ENCODE measurements at places on chromosomes 12 and 14.

DNA sequence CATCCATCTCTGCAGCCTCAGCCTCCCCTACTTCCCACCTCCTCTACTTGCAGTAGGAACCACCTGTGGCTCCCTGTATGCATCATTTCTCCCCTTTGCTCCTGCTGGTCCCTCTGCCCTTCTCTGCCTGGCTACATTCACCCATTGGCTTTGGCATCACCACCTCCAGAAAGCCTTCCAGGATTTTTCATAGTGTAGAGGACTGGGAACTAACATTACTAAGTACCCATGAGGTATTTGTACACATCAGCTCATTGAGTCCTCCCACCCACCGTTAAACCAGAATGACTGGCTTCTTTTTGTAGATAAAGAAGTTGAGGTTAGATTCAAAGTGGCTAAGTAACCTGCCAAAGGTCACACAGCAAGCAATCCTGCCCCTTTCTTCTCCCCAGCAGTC, 17.1 kb downstream of the SYNE3 start:
- no peak for DNase-seq

GRCh38 chr12:70733385-70733784, 96.2 kb upstream of the PTPRB start:
- no peak for DNase-seq

DNA sequence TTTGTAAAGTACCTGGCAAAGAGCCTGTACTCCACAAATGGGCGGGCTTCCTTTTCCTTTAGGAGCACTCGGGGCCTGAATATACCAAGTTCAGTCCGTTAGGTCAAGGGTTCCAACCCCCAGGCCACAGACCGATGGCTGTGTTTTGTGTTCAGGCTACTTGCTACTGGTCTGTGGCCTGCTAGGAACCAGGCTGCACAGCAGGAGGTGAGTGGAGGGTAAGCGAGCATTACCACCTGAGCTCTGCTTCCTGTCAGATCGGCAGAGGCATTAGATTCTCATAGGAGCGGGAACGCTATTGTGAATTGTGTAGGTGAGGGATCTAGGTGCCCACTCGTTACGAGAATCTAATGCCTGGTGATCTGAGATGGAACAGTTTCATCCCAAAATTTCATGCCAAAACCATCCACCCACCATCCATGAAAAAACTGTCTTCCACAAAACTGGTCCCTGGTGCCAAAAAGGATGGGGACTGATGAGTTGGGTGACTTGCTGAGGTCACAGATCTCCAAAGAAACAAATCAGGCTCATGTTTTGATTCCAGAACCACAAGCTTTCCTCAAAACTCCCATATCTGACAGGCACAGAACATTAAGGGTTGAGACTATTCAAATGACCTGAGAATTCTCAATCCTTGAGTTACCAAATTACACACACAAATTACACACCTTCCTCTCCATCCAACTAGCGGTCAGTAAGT, 4.2 kb downstream of the CSRP2 start:
- DNase-seq, result no peak

DNA sequence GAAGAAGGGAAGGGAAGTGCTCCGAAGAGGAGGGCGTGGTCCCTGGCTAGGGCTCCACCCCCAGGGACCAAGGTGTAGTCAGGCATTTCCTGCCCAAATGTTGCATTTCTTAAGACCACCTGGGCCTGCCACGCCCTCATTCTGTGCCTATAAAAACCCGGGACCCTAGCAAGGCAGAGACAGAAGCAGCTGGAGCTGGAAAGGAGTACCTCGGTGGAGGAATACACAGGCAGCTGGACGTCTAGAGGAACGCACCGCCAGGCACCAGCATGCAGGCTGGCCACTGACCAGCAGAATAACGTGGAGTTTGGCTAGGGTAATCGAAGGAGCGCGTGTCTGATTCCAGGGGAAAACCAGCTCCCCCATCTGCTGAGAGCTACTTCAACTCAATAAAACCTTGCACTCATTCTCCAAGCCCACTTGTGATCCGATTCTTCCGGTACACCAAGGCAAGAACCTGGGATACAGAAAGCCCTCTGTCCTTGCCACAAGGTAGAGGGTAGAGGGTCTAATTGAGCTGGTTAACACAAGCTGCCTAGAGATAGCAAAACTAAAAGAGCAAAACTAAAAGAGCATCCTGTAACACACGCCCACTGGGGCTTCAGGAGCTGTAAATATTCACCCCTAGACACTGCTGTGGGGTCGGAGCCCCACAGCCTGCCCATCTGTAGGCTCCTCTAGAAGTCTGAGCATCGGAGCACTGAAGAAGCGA, 21.0 kb downstream of the CFL2 start:
- DNase-seq, result no peak

GRCh38 chr12:68122236-68122920, 37.2 kb downstream of the IFNG start:
- no peak for DNase-seq

DNA sequence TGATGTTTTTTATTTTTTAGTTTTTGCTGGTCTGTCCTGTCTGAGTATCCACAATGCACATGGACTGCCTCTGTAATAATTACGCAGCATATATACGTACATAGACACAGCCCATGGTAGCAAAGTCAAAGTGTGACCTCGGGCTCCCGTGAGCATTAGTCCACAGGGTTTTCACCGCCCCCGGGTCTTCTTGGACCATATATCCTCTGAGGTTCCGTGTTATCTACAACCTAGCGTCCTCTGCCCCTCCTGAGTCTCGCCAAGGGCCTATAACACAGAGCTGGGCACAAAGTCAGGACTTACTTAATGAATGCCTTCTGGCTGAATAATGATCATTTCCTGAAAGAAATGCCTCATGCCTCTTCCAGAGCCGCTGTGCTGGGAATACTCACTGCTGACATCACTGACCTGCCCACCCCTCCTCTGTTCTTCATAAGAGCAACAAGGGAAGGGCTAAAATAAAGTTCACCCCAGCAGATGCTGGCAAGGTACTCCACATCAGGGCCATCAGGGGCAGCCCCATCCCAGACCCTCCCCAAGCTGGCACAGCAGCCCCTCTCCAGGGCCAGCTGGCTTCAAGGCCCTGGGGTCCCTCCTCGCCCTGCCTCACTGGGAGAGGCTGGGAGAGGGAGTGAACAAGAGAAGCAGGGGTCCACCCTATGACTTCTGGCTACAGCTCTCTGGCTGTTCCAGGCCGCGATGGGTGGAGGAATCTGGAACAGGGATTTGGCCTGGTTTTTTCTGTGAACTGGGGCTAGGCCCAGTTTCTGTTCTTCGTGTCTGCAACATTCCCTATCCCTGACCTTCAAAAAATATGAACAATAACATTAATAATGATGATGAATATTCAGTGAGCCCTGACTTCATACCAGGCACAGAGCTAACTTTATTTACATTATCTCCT, 7.9 kb downstream of the HDAC7 start:
- DNase-seq, result no peak

- no peak for DNase-seq
Observed at GRCh38 chr14:54349713-54350112, 47.1 kb upstream of the CDKN3 start.

DNA sequence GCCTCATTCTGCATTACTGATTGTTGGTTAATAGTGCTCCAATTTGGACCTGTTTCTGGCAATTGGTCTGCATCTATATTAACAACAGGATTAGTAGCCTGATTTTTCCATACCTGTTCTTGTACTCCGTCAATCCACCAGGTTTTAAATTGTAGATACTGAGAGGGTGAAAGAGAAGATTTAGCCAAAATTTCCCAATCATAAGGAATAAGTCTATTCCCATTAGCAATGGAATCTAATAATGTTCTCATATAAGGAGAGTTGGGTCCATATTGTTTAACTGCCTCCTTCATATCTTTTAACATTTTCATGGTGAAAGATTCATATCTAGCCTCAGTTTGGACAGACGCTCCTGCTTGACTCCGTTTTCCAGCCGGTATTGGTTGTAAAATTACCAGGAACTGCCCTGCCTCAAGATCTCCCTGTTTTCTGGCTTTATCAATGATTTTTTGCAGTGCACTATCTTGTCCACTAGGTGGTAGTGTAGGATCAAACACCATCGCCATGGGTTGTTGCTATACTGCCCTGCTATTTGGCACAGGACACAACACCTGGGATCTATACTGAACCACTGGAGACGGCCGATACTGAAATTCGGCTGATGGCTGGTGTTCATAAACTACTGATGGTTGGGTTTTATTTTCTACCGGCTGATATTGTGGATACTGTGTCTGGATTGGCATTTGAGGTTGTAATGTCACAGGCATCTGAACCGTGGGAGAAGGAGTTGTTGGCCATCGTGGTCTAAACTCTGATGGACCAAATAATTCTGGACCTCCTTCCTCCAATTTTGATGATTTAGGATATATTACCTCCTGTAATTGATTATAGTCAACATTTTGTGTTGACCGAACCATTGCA, 25.2 kb downstream of the DHRS4L2 start:
- DNase-seq, result no peak

- DNase-seq, result peak; percentile 82
Observed at GRCh38 chr14:22549981-22550673, 38.9 kb downstream of the DAD1 start.

DNA sequence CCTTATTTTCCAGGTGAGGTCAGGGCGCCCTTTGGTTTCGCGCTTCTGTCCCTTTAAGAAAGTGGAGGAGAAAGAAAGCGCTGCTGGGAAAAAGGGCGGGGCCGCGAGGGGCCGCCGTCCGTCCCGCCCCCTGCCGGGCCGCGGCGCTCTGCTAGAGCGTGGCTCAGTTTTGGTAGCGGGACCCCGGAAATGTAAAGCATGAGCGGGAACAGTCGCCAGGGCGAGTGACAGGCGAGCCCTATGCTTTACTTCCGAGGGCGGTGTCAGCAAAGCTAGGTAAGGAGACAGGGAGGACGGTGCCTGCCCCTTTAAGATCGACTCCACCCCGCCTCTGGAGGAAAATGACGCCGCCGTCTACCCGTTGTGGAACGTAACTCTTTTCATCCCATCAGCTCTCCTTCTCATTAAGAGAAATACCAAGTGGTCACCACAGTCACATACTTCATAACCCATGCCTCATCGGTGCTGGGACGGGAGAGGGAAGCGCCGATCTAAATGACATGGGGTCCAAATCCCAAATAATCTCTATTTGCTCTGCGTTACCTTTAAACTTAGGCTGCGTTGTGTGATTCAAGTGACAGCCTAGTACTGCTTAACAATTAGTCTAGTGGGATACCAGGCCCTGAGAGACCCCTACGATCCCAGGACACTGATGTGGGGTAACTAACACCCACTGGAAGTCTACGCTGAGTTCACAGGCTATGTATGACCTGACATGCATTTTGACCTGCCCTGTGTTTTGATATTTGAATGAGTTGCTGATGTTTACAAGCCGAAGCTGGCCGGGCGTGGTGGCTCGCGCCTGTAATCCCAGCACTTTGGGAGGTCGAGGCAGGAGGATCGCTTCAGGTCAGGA, at the start of gene ETFBKMT:
TSS of gene ETFBKMT (plus strand) at position 602 of the 856 bp plus-strand sequence. CDS start 2,266 bp downstream, outside the sequence.
- DNase-seq, result peak; percentile 81

GRCh38 chr12:9750276-9751203, 10.2 kb downstream of the CD69 start:
- DNase-seq, result no peak

DNA sequence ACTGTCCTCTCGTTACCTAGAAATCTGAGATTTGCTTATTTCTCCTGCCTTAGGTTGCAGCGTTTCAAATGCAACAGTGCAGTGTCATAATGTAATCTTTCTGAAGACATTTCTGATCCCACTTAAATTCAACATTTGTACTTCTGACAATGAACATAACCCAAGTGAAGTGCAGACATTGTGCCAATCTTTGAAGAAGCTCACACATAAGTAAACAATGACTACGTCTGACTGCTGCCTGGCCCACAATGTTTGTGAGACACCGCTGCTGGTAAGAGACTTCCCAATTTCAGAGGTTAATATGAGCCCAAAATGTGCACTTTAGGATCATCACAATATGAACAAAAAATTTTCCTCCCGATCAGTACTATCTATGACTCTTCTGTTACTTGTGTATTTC, 84.6 kb upstream of the BCL2L14 start:
- DNase-seq, result no peak

GRCh38 chr14:106187216-106187615, 660.8 kb downstream of the TMEM121 start:
- no peak for DNase-seq

DNA sequence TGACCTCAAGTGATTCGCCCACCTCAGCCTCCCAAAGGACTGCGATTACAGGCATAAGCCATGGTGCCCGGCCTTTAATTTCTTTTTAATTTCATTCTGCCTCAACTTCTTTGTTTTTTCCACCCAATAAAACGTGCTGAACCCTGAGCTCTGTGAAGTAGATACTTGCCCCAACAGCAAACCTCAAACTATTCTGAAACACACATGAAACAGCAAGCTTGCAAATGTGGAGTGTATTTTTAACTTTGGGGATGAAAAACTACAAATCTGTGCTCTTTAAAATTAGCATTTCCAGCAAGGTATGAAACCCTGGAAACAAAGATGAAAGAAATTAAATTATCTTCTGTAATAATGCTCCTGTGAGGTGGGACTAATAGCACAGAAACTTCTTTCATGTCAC, 246.6 kb downstream of the ANO6 start:
- DNase-seq, result no peak

DNA sequence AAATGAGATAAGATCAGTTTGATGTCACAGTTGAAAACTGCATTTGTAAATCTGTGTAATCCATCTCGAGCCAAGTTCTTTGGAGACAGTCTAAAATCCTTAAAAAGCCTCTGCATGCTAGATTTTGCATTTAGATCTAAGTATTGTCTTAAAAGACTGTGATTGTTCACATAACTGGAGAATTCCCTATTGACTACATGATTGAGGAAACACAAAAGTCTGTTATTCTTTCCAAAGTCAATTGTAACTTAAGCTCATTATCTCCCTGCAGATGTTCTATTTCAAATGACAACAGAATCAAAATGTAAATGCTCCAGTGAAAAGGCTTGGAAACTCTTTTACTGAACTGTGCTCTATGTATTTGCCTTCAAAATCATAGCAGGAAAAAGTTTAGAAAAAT, 77.8 kb downstream of the MYF5 start:
- DNase-seq, result no peak

- peak; percentile 37 for DNase-seq
Observed at GRCh38 chr14:76995279-76996035, 33.1 kb downstream of the IRF2BPL start.

DNA sequence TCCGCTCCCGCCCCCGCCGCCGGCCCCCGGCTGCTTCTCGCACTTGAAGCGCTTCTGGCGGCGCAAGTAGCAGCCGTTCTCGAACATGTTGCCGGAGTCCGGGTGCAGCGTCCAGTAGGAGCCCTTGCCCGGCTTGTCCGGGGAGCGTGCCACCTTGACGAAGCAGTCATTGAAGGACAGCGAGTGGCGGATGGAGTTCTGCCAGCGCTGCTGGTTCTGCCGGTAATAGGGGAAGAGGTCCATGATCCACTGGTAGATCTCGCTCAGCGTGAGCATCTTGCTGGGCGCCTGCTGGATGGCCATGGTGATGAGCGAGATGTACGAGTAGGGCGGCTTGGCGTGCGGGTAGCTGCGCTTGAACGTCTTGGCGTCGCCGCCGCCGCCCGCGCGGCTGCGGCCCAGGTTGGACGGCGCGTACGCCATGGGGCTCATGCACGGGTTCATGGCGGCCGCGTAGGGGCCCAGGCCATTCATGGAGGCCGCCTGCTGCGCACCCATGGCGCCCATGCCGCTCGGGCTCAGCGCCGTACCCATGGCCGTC, 3.0 kb downstream of the FOXA1 start:
- no peak for DNase-seq
